ENCODE measurements at places on chromosomes 13 and 19.
A peak's percentile ranks its signal among the peaks of the same experiment; 100 is the strongest.

- DNase-seq: peak; percentile 96
These were observed at the start of gene JUNB for GRCh38 chr19:12791345-12792050. Gene JUNB (plus strand): TSS chr19:12791486. CDS start chr19:12791772, 286 bp downstream.

DNA sequence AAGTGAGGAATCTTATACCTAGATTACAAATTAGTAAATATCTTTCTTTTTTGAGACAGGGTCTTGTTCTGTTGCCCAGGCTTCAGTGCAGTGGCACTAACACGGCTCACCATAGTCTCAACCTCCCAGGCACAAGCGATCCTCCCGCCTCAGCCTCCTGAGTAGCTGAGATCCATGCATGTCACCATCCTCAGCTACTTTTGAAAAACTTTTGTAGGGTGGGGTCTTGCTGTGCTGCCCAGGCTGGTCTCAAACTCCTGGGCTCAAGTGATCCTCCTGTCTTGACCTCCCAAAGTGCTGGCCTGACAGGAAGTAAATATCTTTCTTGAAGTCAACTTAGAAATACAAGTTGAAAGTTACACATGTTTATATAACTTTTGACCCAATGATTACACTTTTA is 20.0 kb upstream of the CEACAM20 start:
- no peak for DNase-seq

DNA sequence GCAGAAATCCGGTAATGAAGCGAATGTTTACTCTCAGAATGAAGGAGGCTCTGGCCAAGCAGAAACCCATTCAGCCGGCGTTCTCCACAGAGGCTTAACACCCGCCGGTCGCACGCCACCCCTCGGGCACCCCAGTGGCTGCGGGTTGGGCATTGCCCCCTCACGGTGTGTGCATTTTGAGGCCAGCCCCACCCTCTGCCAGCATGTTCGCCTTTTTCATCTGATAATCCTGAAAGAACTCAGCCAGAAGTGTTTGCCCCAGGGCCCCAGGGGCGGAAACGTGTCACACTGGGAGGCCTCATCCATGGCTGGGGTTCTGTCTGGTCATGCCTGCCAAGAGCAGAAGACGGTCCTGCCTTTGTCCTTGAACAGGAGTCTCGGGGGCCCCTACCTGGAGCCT is 34.2 kb downstream of the COMP start:
- DNase-seq: no peak

DNA sequence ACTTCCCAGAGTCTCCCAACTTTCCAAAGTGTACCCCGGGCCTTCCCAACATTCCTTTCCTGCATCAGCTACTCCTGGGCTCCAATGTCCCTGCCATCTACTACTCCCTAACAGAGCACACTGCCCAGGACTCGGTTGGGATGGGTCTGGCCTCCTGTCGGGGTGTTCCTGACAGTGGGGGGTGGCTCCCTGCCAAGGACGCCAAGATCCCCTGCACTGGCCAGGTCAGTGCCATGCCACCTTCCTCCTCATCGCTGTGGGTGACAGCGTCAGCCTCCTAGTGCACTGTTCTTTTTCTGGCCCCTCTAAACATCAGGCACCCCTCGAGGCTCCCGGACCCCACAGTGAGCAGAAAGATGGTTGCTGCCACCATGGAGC is 13.8 kb downstream of the EPS15L1 start:
- no peak for DNase-seq

GRCh38 chr13:111521691-111522229 is 201.3 kb downstream of the TEX29 start:
- no peak for DNase-seq

GRCh38 chr19:58170860-58171259 is 12.0 kb upstream of the ZNF274 start:
- no peak for DNase-seq
